ENCODE measurements at places on chromosomes 1 and 21.

- peak; percentile 1 for DNase-seq
These were observed 48.5 kb downstream of the PIGK start for GRCh38 chr1:77170687-77171086.

GRCh38 chr1:241789061-241789460 is 58.9 kb upstream of the EXO1 start:
- DNase-seq = no peak

DNA sequence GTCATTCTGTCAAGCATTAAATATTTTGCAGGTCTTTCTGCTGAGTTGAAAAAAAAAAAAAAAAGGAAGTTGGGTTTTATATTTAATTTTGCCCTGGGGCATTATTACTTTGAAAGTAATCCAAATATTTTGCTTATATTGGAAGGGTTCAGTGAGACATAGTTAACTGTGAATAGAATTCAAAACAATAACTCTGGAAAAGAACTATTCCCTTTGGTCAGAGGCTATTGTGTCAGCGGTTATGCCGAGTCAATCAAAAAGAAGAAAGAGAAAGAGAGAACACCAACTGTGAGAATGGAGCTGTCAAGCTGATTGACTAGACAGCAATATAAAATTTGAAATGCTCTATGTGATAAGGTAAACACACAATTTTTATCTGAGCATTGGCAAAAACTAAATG is 761.7 kb downstream of the ADGRL2 start:
- no peak for DNase-seq

DNA sequence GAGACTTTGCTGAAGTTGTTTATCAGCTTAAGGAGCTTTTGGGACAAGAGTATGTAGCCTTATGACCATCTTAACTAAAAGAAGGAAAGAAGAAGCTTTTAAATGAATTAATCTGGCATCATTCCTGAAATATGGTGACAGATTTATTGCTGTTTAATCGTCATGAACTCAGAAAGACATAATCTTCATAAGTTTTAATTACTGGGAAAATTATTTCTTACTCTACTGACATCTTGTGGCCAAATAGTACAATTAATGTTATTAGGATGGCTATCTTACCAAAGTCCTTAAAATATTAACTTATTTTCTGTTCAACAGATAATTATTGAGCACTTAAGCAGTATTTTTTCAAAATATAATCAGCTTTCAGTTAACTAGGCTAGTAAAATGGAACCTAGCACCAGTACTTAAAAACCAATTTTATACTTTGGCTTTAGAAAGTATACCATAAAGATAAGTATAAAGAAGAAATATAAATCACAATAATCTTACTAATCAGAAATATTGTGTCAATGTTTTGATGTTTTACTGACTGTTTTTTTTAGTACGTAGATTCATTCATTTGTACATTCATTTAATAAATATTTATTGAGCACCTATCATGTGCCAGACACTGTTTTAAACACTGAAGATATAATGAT is 34.7 kb upstream of the GPR25 start:
- peak; percentile 46 for DNase-seq

DNA sequence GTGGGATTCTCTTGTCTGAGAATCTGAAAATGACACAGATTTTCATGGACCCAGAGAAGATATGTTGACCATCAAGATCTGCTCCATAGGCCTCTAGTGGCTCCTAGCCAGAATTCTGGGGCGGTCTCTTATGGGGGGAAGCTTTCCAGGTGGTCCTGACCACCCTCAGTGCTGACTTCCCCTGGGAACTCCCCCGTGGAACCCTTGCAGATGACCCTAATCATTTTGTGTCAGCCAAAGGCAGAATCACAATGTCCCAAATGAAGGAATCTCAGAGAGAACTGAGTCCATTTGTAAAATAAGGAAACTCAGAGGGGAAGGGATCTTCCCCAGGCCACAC is 3.6 kb downstream of the HEYL start:
- no peak for DNase-seq

GRCh38 chr1:183553331-183553730 is 36.9 kb downstream of the NCF2 start:
- DNase-seq = peak; percentile 67
